Fibroblast of skin of right biceps (primary cell): ENCODE measurements at places on chromosomes 5 and 9.
A peak's percentile ranks its signal among the peaks of the same experiment; 100 is the strongest.

DNA sequence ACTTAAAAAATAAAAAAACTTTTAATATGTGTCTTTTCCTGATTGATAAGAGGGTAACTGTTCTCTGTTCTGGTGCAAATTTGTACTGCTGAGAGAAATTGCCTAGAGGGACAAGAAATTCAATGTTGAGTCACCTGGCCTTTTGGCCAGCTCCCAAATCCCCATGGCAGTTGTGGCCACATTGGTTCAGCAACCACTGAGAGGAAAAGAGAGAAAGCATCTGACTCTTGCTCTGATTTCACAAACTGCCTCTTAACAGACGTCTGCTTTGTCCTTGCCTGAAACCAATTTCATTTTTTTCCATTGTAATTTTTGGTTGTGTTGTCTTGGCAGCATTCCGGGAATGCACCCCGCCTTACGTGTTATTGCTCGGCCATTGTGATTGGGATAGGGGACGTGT, 42.4 kb downstream of the NTRK2 start:
- peak; percentile 84 for DNase-seq

GRCh38 chr9:97368964-97369363, 42.9 kb upstream of the TDRD7 start:
- no peak for DNase-seq

DNA sequence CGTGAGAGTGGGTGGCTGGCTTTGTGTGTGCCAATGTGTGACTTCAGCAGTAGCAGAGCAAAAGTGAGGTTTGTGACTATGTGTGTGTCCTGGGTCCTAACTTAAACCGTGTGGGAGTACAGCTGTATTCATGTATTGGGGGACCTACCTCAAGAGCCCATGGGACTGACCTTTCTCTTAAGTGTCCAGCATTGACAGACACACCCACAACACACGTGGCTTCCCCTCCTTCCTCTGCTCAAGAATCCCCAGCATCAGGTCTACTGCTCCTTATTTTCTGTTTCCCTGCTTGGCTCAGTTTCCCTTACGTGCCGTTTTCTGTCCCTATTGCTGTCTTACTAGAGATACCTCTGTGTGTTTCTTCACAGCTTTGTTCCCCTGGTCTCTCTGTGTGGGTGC, 616 bp downstream of the IL11RA start:
- no peak for DNase-seq

GRCh38 chr9:134065612-134066419, 2.0 kb downstream of the BRD3 start:
- DNase-seq: peak; percentile 44

GRCh38 chr5:15285901-15286583, 213.9 kb upstream of the FBXL7 start:
- peak; percentile 85 for DNase-seq
